Ovary (tissue), 10 donors: ENCODE measurements at places on chromosomes 16 and 17. TPM values are rescaled to one million over a fixed set of nuclear protein-coding genes. Genes with fewer than 3 reads are reported as not detected.

GRCh38 chr17:64064331-64064730 lies 43.9 kb upstream of the ICAM2 start:
- no peak for DNase-seq

DNA sequence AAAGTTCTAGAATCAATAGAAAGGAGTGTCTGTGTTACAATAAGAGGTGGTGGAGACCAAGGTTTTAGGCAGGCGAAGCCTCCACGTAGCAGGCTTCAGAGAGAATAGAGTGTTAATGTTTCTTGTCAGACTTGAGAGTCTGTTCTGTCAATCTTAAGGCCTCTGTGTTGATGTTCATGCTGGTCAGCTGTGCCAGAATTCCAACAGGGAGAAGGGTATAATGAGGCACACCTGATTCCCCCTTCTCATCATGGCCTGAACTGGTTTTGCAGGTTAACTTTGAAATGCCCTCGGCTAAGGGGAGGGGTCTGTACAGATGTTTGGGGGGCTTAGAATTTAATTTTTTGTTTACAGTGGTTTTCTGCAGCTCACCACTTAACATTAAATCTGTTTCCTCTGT lies 46.0 kb downstream of the RNF112 start:
- DNase-seq, result no peak

DNA sequence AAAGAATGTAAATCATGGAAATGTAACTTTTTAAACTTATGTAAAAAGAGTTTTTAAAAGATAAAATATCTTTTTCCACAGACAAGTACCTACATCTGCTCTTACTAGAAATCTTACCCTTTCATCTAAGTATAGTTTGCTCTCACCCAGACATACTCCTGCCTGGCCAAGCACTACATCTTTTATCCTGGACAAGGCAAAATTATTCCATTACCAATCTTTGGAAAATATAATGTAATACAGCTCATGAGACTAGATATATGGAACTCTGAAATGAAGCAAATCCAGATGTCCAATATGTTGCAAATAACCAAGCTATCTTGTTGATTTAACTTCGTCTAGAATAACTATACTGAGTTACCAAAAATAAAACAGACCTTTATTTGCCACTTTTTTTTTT lies 50.0 kb downstream of the VMP1 start:
- DNase-seq, result no peak

DNA sequence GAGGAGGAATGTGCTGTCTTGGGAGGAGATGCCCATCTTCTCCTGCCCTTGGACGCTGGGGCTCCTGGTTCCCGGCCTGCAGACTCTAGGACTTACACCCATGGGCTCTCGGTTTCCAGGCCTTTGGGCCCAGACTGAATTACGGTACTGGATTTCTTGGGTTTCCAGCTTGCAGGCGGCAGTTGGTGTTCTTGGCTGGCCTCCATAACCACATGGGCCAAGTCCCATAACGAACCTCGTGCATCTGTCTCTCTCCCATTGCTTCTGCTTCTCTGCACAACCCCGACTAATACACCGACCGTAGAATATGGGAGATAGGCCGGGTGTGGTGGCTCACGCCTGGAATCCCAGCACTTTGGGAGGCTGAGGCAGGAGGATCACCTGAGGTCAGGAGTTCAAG lies 162.6 kb downstream of the SDK2 start:
- DNase-seq, result no peak

GRCh38 chr17:55242476-55242875 lies 22.3 kb upstream of the HLF start:
- DNase-seq, result no peak

GRCh38 chr16:23334457-23334853 lies 32.4 kb downstream of the SCNN1B start:
- no peak for DNase-seq

GRCh38 chr17:64262198-64262999 lies 661 bp downstream of the TEX2 start:
- DNase-seq, result peak; percentile 52

GRCh38 chr17:1577182-1577581 lies 14.6 kb upstream of the PITPNA start:
- DNase-seq, result peak; percentile 82

DNA sequence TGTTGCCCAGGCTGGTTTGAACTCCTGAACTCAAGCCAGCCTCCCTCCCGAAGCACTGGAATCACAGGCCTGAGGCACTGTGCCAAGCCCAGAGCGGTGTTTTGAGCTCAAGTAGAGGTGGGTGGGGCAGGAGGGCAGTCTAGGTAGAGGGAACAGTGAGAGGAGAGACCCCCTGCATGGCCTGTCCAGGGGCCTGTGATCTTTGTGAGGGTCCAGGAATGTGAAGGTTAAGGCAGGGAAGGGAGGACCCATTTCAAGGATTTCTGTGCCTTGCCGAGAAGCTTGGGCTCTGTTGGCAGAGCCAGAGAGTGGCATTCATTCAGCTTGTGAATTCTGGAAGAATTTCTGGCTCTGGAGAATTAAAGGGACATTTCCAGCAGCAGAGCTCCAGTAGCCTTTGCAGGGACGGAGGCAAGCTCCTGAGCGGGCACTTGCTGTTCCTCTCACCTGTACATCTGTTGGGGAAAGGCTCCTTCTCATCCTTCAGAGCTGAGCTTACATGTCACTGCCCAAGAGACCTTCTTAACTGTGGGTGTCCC lies 2.7 kb downstream of the WWOX start:
- no peak for DNase-seq

- no peak for DNase-seq
These were observed 10.7 kb downstream of the GUCY2D start for GRCh38 chr17:8012996-8013640.

DNA sequence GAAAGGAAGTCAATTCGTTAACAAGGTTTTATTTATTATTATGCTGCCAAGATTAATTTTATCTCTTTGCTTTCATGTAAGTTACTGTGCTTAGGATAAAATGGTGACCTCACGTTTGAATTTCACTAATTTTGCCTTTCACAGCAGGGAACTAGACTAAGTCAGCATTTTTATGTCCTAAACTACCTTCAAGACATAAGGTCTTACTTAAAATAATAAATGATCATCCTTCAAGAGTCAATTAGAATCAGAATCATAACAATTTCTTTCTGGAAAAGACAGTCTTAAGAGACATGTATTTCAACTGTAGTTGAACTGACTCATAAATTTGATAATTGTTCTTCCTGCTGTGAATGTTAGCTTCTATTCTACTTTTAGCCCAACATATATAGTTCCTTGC lies 893.8 kb downstream of the KCNJ2 start:
- no peak for DNase-seq

- no peak for DNase-seq
These were observed 8.1 kb upstream of the CMTR2 start for GRCh38 chr16:71297341-71297634.

GRCh38 chr17:44768505-44769142 lies 9.8 kb downstream of the ADAM11 start:
- DNase-seq, result no peak

GRCh38 chr16:14056970-14057369 lies 14.1 kb upstream of the MRTFB start:
- no peak for DNase-seq

GRCh38 chr16:66113223-66113622 lies 253.3 kb upstream of the CDH5 start:
- no peak for DNase-seq

DNA sequence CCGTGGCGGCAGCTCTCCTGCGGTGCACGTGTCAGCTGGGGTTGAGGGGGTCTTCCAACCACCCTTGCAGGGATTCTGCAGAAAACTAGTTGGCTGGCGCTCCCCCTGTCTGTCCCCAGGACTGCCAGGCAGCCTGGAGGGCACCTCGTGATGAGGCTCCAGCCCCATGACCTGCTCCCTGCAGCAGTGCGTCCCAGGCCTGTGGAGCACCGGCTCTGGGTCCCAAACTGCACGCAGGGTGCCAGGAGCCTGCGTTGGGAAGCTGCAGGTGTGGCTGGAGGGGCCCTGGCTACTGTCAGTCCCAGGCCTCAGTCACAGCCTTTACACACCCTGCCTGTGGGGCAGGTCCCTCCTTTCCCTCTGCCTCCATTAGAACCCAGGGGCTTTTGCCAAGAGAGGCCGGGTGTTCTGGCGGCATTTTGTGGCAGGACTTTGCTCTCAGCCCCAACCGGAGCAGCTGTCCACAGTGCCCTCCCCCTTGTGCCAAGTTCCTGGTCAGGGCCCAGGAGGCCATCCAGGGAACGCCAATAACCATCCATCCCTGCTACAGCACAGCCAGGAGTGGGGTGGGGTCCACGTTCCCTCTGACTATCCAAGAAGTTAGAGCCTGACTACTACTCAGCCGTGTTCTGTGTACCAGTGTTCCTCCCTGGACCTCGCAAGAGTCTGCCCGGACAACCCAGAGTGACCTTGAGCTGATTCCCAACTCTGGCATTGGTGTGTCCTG lies 9.2 kb downstream of the CHMP6 start:
- DNase-seq, result no peak

- no peak for DNase-seq
These were observed 40.2 kb downstream of the NOG start for GRCh38 chr17:56633681-56634080.

- DNase-seq, result peak; percentile 60
These were observed 41.0 kb downstream of the RAI1 start for GRCh38 chr17:17722081-17722905.

DNA sequence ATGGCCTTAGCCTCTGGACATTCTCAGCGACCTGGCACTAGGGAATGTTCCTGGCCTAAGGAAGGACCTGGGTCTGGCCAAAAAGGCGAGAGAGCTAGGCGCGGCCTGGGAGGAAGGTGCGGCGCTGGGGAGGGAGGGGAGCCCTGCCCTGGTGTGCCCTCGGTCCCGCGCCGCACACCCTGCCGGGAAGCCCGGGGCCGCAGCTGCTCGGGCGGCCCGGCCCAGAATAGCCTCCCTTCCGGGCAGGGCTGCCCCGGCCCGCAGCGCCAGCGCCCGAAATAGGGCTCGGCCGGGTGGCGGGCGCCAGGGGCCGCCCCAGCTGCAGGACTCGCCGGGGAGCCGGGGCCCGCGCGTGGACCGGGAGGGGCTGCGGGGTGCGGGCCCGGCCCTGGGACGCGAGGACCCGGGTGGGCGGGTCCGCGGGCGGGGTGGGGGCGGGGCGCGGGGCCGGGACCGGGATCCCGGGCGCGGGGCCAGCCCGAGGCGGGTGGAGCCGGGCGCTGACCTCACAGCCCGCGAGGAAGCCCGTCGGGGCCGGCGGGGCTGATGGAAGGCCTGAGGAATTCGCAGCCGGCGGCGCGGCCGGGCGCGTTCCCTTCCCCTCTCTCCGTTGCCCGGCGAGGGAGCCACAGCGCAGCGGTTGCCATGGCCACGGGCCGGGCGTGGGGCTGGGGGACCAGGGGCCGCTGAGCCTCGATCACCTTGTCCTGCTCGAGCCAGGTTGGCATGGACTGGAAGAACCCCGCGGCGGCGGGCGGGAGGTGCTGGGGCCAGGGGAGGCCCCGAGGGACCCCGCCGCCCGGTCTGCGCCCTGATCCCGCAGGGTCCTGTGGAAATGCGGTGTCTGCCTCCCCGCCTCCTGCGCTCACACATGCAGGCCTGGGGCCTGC lies 18.1 kb downstream of the SOCS3 start:
- peak; percentile 79 for DNase-seq

DNA sequence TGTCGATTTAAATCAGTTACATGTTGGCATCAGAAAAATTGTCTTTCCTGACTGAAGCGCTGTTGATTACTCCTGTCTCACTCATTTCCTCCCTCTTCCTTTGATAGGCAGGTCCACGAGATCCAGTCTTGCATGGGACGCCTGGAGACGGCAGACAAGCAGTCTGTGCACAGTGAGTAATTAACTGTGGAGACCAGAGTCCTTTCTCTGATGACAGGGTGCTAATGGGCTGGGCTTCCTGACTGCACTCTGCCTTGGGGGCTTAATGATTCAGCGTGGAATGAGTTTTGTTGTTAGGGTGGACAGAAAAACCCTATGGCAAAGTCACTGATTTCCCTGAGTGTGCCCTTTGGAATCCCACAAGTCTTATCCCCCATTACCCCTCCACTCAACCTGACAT lies 6.5 kb downstream of the GOSR2 start:
- DNase-seq, result no peak

DNA sequence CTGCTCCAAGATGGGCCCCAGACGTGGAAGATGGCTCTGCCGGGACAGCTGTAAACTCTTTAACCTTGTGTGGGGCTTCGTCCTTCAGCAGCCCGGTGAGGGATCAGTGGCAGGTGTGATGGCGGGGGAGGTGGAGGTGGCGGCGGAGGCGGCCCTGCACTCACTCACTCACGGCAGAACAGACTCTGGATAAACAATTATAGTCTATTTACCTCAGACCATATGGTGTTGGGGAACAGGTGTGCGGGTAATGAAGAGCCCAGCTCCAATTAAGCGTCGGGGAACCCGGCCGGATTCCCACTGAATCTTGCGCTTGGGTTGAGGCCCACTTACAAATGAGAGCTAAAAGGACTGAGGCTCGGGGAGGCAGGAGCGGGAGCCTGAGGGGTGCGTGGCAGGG lies 104.3 kb upstream of the SDK2 start:
- DNase-seq, result no peak

DNA sequence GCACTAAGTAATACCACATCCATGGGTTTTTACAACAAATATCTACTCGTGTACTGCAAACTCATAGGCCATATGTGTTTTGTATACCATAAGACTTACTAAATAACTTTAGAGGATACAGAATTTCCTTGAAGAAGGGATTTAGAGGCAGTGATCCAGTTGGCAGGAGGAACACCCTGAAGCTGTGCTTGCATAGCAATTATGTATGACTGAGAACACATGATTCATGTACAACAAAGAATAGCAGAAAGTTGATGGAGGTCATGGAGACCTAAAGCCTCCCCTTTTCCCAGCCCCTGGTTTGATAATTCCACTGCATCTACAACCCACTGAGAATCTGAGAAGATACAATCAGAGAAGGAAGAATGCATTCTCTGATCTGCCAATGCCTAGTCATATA lies 83.8 kb upstream of the PMFBP1 start:
- no peak for DNase-seq

NPTX1 gene
- total RNA-seq, result 19.8 TPM

PRKCB gene
- 2.9 TPM for total RNA-seq

NUDT7 gene
- 6.1 TPM for total RNA-seq

KCNH4 gene
- total RNA-seq, result 0.08 TPM

P2RX1 gene
- 0.43 TPM for total RNA-seq

RHBDL1 gene
- 1.9 TPM for total RNA-seq

CCDC78 gene
- 4.6 TPM for total RNA-seq

SHISA6 gene
- 0.12 TPM for total RNA-seq

CRYM gene
- total RNA-seq, result 0.28 TPM

RAC3 gene
- total RNA-seq, result 7.8 TPM

CHD9NB gene
- total RNA-seq, result 4.3 TPM
